Adipocyte (in vitro differentiated cells): ENCODE measurements at places on chromosomes 11 and 22.
A peak's percentile ranks its signal among the peaks of the same experiment; 100 is the strongest.

DNA sequence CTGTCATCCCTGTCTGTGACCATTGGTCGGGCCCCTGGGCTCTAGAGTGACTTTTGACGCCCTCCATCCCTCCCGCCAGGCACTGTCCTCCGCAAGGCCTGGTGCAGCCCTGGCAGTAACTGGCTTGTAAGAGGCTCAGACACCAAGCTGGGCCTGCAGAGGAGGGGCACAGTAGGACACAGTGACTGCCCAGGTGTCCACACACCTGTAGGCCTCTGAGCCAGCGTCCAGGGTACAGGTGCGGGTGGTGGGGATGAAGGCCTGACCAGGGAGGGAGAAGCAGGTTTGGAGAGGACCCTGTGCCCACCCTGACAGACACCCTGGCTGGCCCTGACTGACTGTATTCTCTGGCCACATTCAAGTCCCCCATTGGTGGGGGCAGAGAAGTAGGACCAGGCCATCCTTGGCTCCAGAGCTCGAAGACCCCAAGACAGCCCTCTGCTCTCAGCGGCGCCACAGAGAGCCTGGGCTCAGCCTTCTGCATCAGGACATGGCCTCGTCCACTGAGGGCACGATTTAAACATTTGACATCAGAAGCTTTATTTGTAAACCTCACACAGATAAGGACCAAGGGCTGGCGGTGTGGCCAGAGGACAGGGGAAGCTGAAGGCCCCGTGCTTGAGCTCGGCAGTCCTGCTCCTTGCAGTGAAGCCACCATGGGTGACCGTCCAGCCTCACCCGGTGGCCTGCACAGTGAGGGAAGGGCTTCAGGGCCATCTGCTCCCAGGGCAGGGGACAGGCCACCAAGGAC is 31.4 kb downstream of the PPIL2 start:
- DNase-seq, result no peak

- no peak for DNase-seq
These were observed 4.8 kb upstream of the CD248 start for GRCh38 chr11:66321606-66322005.

- no peak for DNase-seq
These were observed 426.1 kb upstream of the CADM1 start for GRCh38 chr11:115930291-115930690.

- no peak for DNase-seq
These were observed 22.6 kb downstream of the ADAMTS15 start for GRCh38 chr11:130470832-130471706.

GRCh38 chr11:122197066-122197987 is 81.3 kb upstream of the BLID start:
- peak; percentile 97 for DNase-seq

GRCh38 chr11:7592711-7593110 is 78.9 kb downstream of the PPFIBP2 start:
- peak; percentile 84 for DNase-seq

DNA sequence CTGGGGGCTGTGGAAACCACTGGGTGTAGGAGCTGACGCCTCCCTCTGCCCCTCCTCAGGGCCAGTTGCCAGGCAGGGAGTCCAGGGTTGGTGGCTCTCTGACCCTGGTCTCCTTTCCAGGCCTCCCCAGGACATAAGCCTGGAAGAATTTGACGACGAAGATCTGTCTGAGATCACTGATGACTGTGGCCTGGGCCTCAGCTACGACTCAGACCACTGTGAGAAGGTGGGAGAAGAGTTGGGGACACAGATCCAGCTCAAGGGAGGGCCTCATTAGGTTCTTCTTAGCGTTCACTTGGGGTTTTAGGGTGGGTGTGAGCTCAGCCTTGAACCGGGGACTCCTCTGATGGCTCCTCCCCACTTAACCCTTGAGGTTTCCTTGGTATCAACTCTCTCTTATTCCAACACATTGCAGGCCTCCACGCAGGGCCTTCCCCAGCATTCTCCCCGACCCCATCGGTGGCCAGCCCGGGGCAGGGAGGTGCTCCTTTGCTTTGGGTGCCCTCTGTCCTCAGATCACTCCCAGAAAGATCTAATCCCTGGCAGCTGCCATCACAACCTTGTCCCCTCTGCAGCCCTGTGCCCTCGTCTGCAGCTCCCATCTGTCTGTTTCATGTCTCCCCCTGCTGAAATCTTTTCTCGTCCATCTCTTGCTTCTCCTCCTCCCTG is 1.2 kb downstream of the MAPK8IP2 start:
- no peak for DNase-seq

DNA sequence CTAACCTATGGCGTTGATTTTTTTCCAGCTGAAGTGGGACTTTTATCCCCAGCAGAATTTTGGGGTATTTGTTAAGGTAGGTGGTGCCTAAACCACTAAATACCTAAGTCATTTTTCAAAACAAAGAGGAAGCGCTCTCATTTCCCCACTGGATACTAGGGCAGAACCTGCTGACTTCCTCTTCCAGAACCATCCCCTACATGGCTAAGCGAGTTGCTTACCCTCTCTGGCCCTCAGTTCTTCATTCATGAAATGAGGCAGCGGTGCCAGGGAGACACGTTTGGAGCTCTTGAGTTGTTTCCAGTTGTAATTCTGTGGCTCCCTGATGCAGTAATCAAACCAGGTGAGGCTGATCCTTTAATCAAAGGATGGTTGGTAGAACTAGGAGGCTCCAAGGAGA is 10.0 kb upstream of the MTMR3 start:
- DNase-seq, result no peak

- DNase-seq, result no peak
These were observed 92.4 kb upstream of the TMEM45B start for GRCh38 chr11:129723146-129723760.

DNA sequence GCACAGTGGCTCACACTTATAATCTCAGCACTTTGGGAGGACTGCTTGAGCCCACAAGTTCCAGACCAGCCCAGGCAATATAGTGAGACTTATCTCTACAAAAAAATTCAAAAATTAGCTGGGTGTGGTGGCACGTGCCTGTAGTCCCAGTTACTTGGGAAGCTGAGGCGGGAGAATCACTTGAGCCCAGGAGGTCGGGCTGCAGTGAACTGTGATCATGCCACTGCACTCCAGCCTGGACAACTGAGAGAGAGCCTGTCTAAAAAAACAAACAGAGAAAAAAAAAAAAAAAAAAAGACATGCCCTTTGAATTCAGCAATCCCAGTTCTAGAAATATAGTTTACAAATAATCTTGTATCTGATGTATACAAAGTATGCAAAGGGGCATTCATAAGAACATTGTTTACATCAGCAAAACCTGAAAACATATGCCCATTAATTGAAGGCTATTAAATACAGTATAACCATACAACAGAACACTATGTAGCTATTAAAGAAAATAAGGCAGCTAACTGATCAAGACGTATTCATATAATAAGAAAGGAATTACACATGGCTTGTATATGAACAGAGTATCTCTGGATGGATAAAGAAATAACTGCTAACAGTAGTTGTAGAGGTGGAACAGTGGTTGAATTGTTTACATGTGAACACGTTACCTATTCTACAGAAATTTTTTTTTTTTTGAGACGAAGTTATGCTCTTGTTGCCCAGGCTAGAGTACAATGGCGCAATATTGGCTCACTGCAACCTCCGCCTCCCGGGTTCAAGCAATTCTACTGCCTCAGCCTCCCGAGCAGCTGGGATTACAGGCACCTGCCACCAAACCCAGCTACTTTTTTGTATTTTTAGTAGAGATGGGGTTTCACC is 35.7 kb downstream of the CELF1 start:
- DNase-seq, result no peak

DNA sequence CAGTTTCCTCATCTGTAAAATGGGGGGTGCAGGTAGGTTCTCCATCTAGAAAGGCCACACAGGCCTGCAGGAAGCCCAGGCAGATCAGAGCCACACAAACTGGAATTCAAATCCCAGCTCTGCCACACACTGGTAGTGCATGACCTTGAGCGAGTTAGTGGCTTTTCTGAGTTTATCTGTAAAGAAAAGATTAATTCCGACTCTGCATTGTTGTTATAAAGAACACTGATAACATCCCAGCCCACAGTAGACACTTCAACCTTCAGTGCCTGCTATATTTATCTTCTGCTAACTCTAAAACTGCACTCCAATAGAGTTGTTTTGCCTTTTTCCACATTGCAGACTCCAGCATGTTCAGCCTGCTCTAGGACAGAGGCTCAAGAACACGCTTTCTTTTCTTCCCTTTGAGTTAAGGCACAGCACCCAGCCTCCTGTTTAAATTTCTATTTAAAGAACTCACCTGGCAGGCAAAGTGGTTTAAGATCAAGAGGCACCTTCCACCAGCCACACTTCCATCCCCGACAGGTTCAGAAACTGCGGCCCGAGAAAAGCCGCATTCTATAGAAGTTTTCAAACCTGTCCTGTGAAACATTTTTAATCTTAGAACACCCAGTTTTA is 133.9 kb downstream of the PLEKHA7 start:
- DNase-seq, result no peak

GRCh38 chr11:27740362-27741013 is 40.2 kb upstream of the BDNF start:
- no peak for DNase-seq

GRCh38 chr11:120054016-120054752 is 83.7 kb downstream of the TRIM29 start:
- no peak for DNase-seq

DNA sequence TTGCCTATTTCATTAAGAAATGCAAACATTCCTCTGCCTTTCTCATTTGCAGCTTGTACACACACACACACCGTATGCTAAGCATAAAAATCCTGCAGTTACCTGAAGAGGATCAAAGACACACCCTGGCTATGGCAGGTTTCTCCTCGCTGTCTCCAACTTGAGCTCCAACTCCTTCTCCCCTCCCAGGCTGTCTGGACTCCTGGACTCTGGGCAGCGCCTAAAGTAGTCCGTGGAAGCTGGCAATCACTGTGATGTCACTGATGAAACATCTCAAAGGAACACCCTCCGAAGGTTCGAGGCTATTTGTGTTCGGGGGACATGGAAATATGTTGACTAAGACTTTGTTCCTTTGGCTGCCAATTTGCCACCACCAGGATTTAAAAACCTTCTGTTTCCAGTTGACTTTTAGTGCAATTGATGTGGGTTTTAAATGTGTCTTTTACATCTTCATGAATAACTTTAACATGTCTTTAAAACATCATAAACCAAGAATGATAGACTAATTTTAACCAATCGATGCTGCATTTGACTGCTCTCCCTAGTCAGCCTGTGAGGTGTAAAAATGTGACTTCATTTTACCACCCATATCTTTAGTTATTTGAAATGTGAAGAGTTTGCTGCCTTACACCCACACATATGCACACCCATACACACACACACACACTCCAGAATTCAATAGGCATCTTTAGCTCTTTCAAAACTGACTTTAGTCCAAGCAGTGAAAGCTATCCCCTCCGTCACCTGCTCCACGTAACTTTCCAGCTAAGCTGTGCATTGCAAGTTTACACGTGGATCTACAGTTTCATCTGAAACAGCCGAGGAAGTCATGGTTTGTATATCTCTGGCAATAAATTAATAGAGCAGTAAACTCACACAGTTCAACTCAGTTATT is at the start of gene SLN:
TSS of gene SLN (minus strand) at position 196 of the 895 bp plus-strand sequence.
- DNase-seq, result no peak

DNA sequence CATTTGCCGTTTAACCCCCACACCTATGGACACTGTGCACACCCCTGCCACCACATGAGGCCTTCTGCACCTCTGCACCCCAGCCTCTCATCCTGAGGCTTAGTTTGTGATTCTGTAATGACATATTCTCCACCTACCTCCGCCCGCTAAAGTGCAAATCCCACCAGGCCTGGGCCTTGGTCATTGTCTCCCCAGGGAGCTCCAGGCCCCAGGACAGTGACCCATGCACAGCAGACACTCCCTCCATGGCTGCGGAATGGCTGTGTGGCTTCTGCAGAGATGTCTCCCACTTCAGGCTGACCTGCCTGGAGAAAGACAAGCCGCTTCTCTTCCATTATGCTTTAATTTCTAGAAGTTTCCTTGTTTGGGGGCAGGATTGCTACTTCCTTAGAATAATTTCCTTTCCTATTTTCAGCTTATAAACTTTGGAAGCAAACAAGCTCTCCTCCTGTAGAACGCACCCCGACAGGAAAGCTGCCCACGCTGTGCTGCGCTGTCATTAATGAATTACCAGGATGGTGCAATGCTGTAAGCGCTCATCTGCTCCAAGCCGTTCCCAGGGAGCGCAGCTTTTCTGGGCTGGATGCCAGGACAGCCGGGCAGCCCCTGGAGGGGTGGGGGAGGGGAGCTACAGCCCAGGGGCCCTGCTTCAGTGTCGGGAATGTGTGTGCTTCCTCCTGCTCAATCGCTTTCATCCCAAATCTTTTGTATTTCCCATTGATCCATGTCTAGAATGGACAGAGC is 618.0 kb downstream of the BRD1 start:
- no peak for DNase-seq

DNA sequence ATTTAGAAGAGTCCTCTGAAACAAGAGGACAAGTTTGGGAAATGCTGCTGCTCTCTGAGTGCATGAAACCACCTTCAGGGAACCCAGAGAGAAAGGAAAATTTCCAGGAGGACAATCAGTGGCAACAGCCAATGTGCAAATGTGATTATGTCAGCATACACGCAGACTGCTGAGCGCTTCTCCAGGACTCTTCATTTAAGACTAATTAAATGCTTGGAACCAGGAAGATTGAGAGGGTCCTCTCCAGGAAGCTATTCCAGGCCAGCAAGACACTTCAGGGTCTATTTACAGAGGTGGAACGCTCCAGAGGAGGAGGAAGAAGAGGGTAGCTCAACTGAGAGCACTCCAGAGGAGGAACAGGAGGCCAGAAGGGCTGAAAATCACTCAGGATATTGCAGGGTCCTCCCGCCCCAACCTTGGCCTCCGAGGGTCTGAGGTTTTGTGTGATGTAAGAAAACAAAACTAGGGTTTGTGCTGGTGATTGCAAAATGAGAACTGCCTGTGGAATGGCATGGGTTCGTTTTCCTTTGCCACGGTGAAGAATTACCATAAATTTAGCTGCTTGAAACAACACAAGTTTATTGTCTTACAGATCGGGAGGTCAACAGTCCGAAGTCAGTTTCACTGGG is 14.1 kb upstream of the HTR3A start:
- DNase-seq, result no peak

GRCh38 chr11:46475926-46476545 is 84.5 kb upstream of the CHRM4 start:
- no peak for DNase-seq

DNA sequence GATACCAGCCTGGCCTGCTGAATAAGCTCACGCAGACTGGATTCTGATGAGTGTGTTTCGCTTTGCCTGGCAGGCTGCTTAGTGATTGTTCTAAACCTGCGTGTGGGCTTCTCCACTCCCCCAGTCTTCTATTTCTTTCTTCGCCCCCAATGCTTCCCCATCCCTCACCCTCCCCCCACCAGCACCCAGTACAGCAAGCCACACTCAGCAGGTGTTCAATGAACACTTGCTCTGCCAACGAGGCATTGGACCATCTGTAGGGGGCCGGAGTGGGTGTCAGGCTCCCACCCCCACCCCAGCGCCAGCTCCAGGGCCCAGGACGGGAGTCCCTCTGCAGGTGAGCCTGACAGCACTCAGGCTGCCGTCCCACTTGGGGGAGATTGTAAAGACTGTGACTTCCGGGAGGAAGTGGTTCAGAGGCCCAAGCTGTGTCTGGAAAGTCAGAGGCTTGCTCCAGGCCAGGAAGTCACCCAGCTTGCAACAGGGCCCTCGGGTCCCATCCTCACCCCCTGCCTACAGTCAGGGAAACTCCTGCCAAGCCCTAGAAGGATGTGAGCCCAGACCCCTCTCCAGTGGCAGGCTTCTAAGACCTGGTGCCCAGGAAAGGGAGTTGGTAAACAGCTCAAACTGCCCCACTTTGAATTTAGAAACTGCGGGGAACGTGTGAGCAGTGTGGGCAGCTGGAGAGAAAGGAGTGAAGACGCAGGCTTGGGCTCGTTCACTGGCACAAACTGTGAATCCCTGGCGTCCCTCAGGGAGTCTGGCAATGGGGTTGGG is 66.3 kb upstream of the PRDM11 start:
- DNase-seq, result no peak
